NCI-H2107 (cell line): ENCODE measurements at places on chromosomes 7 and 10.

DNA sequence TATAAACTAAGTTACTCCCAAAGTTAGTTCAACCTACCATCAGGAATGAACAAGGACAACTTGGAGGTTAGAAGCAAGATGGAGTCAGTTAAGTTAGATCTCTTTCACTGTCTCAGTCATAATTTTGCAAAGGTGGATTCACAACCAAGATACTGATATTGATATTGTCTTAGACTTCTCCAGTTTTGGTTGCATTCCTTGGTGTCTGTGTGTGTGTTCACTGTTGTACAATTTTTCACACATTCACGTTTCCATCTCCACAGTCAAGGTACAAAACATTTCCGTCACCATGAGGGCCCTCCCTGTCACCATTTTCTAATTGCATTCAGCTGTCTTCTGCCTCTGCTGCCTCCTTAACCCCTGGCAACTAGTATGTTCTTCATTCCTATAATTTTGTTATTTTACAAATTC lies 41.1 kb downstream of the AKR1E2 start:
- DNase-seq: no peak

DNA sequence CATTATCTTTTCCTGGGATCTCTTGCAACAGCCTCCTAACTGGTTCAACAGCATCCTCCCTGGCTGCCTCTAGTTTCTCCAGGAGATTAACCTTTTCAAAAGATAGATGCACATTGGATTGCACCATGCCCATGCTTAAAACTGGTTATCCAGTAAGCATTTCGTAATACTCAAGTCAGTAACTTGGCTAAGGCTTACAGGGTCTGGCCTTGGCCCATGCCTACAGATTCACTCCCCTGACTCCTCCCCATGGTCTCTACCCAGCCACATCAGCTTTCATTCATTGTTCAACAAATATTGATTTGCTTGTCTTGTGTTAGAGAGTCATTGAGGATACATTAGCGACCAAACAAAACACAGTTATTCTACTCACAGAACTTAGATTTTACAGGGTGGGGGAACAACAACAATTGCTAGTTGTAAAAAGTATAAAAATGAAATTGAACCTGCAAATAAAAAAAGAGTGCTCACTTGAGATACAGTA lies 1.8 kb upstream of the KIF20B start:
- no peak for DNase-seq

GRCh38 chr7:21675255-21675654 lies 132.4 kb downstream of the DNAH11 start:
- DNase-seq: no peak

- DNase-seq: no peak
Measured at GRCh38 chr7:98352621-98353020, 48.3 kb downstream of the BAIAP2L1 start.

- no peak for DNase-seq
Measured at GRCh38 chr10:84665883-84666463, 337.6 kb downstream of the CCSER2 start.

DNA sequence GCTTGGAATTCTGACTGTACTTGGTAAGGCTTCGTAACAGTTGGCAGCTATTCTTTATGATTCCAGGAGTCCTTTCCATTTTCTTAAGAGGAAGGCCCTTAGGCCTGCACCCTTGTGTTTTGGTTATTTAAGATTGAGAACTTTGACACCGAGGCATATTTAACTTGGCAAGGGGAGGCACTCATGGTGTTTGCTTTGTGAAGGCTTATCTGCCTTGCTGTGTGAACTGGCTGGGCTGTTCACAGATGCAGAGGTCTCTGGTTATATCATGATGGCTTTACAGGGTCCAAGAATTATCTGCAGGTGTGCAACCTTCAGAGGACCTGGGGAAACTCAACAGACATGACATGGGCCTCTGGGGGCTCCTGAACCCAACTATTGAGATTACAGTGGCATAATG lies 833 bp upstream of the PNLIPRP1 start:
- DNase-seq: no peak

DNA sequence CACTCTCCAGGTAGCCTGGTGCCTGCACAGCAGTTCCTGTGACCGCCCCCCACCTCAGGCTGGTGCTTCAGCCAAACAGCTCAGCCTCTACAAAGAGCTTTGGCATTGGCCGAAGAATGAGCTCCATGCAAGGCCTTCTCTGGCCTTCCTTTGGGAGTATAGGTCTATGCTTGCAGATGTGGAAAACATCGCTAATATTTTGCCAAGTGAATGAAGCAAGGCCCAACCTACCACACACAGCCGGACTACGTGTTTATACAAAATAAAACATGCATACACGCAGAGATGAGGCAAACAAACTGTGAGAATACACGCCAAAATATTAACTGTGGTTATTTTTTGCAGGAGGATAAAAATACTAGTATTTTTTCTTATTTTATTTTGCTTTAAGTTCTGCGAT lies 416.2 kb upstream of the C7orf33 start:
- DNase-seq: no peak

GRCh38 chr7:139108266-139109187 lies 993 bp downstream of the ZC3HAV1 start:
- DNase-seq: no peak

DNA sequence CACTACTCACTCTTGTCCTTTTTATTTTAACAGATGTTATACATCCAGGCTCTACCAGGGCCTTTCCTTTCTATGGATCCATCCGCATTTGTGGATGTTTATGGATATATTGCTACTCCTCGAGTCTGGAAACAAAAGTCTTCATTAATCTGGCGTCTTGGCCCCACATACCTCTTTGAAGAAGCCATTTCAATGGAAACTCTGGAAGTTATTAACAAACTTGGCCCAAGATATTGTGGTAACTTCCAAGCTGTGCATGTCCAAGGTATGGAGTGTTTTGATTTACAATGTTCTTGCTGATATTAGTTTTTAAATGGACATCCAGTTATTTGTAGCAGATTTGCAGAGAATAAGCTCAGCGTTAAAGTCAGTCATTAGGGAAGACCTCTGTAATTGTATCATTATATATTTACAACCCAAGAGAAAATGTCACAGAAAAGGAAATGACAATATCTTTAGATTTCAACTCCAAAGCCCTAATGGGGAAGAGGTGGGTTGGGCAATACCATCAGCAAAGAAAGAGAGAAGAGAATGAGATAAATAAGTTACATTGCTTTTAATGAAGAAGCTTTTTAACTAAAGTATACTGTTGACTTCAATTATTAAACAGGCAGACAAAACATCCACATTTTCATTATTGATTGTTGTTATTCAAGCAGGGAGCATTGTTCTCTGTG lies 102.1 kb downstream of the WDFY4 start:
- DNase-seq: no peak

DNA sequence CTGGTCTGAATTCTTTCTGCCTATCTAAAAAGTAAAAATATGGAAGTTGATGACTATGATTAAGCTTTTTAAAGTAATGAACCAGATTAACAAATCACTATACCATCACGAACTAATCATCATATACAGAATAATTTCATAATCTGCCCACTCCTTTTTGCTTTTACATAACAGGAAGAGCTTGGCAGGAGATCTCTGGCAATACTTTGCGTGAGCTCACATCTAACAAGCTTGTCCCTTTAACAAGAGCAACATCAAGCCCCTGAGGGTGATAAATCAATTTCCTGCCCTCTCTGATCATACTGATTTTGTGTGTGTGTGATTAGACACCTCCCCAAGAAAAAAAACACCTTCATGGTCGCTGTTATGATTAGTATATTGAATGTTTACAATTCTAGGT lies 143.5 kb upstream of the ASAH2 start:
- DNase-seq: no peak

DNA sequence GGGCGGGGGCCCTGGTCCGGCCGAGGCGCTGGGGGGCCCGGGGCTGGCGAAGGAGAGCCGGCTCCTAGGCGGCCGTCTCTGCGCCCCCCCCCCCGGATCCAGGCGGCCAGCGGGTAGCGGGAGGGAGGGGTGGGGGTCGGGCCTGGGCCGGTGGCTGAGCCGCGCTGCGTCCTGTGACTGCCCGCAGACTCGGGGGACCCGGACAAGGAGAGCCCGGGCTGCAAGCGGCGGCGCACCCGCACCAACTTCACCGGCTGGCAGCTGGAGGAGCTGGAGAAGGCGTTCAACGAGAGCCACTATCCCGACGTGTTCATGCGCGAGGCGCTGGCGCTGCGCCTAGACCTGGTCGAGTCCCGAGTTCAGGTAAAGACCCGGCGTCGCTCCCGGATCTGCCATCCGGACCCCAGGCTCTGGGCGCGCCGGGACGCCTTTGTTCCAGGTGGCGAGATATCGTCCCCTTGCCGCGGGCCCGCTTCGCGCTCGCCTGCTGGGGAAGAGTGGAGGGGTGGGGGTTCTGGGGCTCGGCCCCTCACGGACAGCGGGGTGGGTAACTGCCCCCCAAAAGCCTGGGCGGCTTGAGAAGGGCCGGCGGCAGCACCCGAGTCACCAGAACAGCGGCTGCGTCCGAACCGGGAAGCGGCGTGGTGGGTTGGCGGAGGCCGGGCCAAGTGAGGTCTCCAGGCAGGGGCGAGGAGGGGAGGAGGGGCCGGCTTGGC lies 819 bp downstream of the UNCX start:
- DNase-seq: no peak

- DNase-seq: no peak
Measured at GRCh38 chr7:140656548-140657515, 15.9 kb upstream of the ADCK2 start.

- DNase-seq: no peak
Measured at GRCh38 chr7:93559639-93560491, 14.7 kb downstream of the CALCR start.

DNA sequence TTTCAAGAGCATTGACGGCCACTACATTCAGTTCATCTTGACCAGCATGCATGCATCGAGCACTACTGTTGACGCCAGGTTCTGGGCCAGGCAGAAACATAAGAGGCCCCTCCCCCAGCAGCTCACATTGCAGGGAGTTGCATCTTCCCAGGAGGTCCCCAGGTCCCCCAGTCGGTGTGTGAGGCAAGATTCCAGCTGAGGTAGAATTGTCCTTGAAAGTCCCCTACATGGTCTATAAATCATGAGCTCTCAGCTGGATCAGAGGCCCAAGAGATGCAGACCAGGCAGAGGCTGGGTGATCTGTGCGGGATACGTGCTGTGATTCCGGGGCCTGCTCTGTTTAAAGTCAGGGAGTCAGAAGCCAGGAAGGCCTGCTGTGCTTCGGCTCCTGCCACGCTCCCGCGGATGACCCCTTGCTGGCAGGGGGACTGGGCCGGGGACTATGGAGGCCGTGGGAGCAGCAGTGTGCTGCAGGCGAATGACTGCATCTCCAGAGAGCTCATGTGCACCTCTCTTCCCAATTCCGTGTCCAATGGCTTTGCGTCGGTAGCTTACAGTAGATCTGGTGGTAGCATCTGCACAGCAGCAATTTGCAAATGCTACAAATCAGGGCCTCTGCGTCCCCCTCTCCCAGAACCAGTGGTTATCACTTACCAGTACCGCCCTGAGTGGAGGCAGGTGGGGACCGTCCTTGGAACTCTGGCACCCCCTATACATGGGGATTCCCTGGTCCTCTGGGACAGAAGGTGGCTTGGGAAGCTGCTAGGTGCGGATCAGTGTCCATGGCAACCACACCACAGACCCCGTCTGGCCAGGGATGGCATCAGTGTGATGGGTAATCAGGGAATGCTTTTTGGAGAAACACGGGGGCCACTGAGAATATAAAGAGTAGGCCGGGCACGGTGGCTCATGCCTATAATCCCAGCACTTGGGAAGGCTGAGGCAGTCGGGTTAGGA lies 93.6 kb downstream of the RGS10 start:
- no peak for DNase-seq

- DNase-seq: no peak
Measured at GRCh38 chr10:124949543-124949942, 7.6 kb downstream of the ZRANB1 start.

GRCh38 chr7:41942468-41943093 lies 239.7 kb upstream of the INHBA start:
- DNase-seq: no peak
